Aorta (tissue), 5 donors: ENCODE measurements at places on chromosomes 12 and 14. TPM values are rescaled to one million over a fixed set of nuclear protein-coding genes. Genes with fewer than 3 reads are reported as not detected.

The PLEKHD1 gene
- total RNA-seq, result 0.30 TPM

The TEX22 gene
- 1.2 TPM for total RNA-seq

The INHBC gene
- not detected for total RNA-seq

The ABCD2 gene
- 0.75 TPM for total RNA-seq

The AQP2 gene
- total RNA-seq, result not detected

The METTL17 gene
- 33.5 TPM for total RNA-seq

The SCN8A gene
- total RNA-seq, result 0.48 TPM

The KIF5A gene
- total RNA-seq, result 3.5 TPM

The AKAP5 gene
- total RNA-seq, result 2.8 TPM

The RD3L gene
- total RNA-seq, result not detected

The TTC6 gene
- not detected for total RNA-seq

The TMEM132C gene
- total RNA-seq, result 0.78 TPM

The PMCH gene
- not detected for total RNA-seq

The NTF3 gene
- total RNA-seq, result 21.8 TPM

The TPI1 gene
- 317 TPM for total RNA-seq

The TEX52 gene
- total RNA-seq, result not detected
